ENCODE measurements at places on chromosomes 2 and 18. TPM values are rescaled to one million over a fixed set of nuclear protein-coding genes. Genes with fewer than 3 reads are reported as not detected.
A peak's percentile ranks its signal among the peaks of the same experiment; 100 is the strongest.

FASTKD2 gene
- 45.5 TPM for total RNA-seq

GALNT3 gene
- 0.11 TPM for total RNA-seq

UGT1A10 gene
- not detected for total RNA-seq

TMEM178A gene
- total RNA-seq = 4.3 TPM

HDAC4 gene
- total RNA-seq = 20.1 TPM

GRCh38 chr2:48414980-48415835, 114.7 kb upstream of the STON1 start:
- peaks cover 50% of the 10 kb centered on the region for H3K4me1 ChIP-seq
- H3K4me3 ChIP-seq = peak overlapping the region; percentile 19
- no peaks in the 10 kb centered on the region for H3K36me3 ChIP-seq
- peak overlapping the region; percentile 77 for H3K27ac ChIP-seq

DNA sequence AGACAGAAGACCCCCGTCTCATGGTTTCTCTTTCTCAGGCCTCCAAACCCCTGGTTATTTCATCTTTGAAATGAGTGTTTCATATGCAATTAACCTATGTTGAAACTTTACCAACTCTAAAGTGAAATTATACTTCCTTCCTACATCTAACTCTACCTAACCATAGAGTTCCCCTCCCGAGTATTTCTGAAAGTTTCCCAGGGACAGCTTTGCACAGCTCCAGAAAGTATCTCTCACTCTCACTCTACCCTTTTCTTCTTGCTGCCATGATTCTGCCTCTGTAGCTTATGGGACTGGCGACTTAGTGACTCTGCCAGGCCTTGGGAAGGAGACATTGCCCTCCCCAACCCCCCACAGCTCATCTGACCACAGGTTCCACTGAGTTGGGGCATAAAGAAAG, 107.9 kb downstream of the B3GNT2 start:
- H3K27ac ChIP-seq = peak overlapping the region; percentile 45
- H3K4me1 ChIP-seq = no peaks in the 10 kb centered on the region
- H3K4me3 ChIP-seq = no peak overlapping the region
- no peaks in the 10 kb centered on the region for H3K36me3 ChIP-seq
- no peaks in the 10 kb centered on the region for H3K27me3 ChIP-seq
- DNase-seq = no peak

DNA sequence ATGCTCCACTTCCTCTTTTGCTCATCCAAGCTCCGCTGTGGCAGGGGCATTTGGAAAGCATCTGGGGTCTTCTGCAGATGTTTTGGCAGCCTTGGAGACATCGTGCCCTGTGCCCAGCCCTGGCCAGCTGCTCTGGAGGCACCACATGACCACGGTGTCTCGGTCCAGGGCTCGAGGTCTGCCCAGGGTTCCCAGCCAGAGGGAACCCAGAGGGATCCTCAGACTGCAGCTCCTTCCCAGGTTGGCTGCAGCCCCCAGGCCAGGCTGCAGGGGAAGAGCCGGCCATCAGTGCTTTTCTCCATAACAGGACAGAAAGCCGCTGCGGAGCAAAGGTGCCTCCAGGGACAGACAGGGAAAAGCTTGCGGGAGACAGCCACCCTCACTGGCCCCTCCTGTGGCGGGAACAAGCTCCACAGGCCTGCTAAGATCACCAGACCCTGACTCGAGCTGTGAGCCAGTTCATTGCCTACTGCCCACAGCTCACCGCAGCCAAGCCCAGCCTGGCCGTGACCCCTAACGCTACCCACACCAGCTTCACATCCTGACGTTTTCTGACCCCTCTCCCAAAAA, 74.7 kb downstream of the SMAD7 start:
- no peak overlapping the region for H3K27ac ChIP-seq
- H3K27me3 ChIP-seq = no peaks in the 10 kb centered on the region
- peaks cover 31% of the 10 kb centered on the region for H3K4me1 ChIP-seq

DNA sequence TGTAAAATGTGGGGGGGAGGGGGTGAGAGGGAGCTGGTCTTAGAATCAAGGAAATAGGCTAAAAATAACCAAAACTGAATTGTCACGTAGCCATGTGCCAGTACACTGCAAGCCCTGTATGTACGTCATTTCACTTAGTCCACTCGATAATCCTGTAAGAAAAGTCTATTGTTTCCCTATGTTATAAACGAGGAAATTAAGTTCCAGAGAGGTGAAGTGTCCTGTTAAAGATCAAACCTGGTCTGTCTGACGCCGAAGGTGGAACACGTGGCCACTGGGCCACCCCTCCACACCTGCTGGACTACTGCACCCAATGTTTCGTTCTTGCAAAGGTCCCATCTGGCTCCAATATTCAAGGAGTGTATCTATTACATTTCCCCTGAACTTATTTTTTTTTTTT, 29.6 kb downstream of the TFCP2L1 start:
- H3K4me3 ChIP-seq = no peak overlapping the region
- no peak overlapping the region for H3K27ac ChIP-seq
- H3K36me3 ChIP-seq = no peaks in the 10 kb centered on the region
- no peak for DNase-seq
- no peaks in the 10 kb centered on the region for H3K27me3 ChIP-seq

DNA sequence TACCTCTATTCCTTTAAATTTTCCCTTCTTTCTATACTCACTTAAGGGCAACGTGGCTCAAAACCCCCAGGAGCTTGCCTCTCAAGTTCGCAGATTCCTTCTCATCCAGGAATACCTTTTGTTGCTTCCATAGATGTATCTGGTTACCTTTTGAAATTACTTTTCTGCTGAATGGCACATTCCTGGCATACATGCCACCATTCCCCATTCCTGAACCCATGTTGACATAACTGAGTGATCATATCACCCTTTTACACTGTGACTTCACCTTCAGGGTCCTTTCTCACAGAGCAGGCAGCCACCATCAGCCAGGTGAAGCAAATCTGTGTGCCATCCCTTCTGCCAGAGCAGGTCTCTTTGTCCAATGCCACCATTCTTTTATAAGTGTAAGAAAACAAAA, 615.8 kb downstream of the ARHGAP15 start:
- no peak overlapping the region for H3K4me3 ChIP-seq
- H3K36me3 ChIP-seq = no peaks in the 10 kb centered on the region
- DNase-seq = no peak
- no peaks in the 10 kb centered on the region for H3K27me3 ChIP-seq
- no peaks in the 10 kb centered on the region for H3K4me1 ChIP-seq

DNA sequence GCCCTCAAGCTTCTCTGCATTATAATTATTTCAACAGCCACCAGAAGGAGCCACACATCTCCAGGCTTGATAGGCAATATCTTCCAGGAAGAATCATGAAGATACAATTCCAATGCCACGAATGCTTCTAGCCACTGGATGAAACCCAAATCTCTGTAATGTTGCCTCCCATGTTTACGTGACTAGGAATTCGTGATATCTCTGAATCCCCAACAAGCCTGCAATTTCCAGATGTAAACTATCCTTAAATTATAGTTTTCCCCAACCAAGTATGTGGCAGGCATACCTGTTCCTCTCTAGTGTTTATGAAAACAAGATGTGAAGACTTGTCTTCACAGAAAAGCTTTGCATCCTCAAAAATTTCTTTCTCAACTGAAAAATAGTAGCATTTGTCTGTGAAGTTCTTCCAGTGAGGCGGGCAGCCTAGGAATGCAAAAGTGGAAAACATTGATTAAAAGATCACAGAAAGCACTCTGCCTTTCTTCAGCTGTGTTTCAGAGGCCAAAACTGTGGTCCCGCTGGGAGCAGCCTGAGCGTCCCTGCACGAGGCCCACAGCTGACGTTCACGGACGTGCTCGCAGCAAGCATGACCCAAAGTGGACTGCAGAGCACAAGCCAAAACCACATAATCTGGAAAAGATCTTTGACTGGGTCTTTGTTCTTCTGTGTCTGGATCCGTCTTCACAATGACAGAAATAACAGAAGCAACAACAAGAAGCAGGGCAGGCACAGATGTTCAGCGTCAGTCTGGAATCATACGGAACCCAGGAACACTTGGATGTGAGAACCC, 65.1 kb upstream of the THOC1 start:
- H3K4me3 ChIP-seq = no peak overlapping the region
- DNase-seq = no peak
- no peaks in the 10 kb centered on the region for H3K36me3 ChIP-seq
- no peaks in the 10 kb centered on the region for H3K27me3 ChIP-seq
- H3K27ac ChIP-seq = no peak overlapping the region

GRCh38 chr2:235303499-235304291, 190.1 kb upstream of the AGAP1 start:
- no peaks in the 10 kb centered on the region for H3K4me1 ChIP-seq
- H3K36me3 ChIP-seq = no peaks in the 10 kb centered on the region
- no peak overlapping the region for H3K4me3 ChIP-seq
- no peak for DNase-seq

DNA sequence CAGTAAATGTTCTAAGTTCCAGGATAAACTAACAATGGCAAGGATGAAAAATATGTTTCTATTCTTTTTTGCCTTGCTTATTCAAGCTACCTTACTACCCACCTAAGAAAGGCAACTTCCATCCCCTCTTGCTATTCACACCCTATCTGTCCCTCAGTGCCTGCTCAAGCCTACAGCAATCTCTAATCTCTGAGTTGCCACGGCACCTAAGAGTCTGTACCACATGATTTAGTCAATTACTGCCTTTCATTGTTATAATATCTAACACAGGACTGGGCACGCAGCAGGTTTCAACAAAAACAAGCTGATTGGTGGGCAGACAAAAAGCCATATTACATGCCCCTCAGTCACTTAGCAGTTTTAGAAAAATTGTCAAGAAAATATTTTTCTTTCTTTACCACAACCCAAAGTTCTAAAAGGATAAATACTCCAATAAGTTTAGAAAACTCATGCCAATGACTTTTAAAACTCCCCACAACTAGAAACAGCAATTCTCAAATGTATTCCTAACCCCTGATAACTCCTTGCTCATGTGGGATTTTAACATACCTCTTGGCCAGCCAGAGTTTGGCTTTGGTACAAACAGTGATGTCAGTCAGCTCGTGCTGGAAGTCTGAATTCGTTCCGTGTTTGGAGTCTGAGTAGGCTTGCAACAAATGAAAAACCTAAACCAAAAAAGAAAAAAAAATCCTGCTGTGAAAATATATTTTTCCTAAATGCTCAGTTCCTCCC, 117.3 kb upstream of the ZFP36L2 start:
- no peaks in the 10 kb centered on the region for H3K27me3 ChIP-seq
- peaks cover 72% of the 10 kb centered on the region for H3K4me1 ChIP-seq
- H3K27ac ChIP-seq = peak overlapping the region; percentile 77

- H3K27ac ChIP-seq = no peak overlapping the region
- H3K27me3 ChIP-seq = no peaks in the 10 kb centered on the region
- no peak for DNase-seq
- H3K4me3 ChIP-seq = no peak overlapping the region
- no peaks in the 10 kb centered on the region for H3K4me1 ChIP-seq
Observed at GRCh38 chr2:44817673-44818335, 123.7 kb upstream of the SIX3 start.

DNA sequence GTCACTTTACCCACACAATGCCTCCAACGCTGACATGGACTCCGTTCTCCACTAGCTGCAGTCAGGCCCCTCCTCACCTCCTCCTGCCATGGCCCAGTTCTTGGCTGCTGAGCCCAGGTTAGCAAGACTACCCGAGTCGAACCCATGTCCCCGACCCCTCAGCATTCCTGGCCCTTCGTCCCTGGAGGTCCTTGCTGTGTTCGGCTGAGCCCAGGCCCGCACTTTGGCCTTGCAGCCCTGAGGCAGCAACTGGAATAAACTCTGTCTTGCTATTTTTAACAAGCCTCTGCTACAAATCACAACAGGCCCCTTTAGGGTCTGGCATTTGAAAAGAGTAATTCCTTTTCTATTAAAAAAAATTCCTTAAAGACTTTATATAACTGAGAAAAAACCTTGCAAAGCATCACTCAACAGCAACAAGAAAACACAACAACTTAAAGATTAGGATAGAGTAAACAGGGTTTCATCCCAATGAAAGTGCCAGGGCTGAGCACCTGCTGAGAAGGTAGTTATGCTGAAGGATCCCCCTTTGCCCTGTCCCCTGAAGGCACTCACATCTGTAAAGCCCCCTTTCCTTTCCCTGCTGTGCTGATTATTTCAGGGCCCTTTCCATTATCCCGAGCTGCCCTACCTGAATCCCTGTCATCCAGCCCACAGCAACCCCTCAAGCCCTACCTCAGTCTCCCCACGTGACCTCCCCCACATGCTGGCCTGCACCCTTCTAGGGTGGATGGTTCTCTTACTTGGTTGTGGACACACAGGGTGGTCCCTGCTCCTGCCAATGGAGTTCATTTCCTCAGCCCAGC, 120.0 kb upstream of the SNTG2 start:
- DNase-seq = no peak
- peaks cover 17% of the 10 kb centered on the region for H3K4me1 ChIP-seq
- H3K27me3 ChIP-seq = no peaks in the 10 kb centered on the region
- no peak overlapping the region for H3K27ac ChIP-seq
- H3K36me3 ChIP-seq = no peaks in the 10 kb centered on the region

GRCh38 chr2:156818944-156819343, 382.8 kb downstream of the GPD2 start:
- H3K4me3 ChIP-seq = no peak overlapping the region
- no peaks in the 10 kb centered on the region for H3K27me3 ChIP-seq

GRCh38 chr2:2775018-2775417, 443.9 kb upstream of the MYT1L start:
- H3K27ac ChIP-seq = no peak overlapping the region
- no peak overlapping the region for H3K4me3 ChIP-seq
- no peaks in the 10 kb centered on the region for H3K4me1 ChIP-seq
- H3K27me3 ChIP-seq = no peaks in the 10 kb centered on the region
- no peak for DNase-seq

DNA sequence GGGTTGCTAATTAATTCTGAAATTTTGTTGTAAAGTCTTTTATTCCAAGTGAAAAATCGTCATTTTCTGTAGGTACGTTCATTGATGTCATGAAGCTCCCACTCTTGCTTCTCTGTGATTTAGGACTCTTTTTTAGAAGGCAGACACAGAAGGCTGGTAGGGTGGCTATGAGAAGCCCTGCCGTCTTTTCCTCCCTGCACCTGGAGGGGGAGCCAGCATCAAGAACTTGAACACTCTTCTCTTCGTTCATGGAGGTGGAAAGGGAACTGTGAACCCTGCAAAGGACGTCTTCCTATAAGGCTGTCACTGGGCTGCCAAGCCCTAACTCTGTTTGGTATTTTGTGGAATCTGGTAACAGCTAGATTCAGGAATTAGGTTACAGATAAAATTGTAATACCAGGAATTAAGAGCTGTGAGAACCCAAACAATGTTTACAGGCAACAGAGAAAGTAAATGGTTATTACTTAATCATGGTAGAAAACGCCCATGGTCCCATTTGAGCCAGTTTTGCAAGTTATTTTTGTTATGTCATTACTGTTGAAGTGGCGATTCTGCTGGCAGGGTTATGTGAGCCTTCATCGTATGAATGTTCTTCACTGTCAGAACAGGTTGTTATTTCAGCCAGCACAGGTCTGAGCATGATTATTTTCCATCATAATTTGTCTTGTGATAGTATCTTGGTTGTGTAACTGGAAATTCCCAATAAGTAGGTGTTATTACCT, 112.2 kb downstream of the OSBPL6 start:
- no peak overlapping the region for H3K4me3 ChIP-seq
- H3K4me1 ChIP-seq = no peaks in the 10 kb centered on the region
- H3K27ac ChIP-seq = no peak overlapping the region
- no peaks in the 10 kb centered on the region for H3K36me3 ChIP-seq

GRCh38 chr18:62648045-62648678, 67.2 kb upstream of the PHLPP1 start:
- H3K36me3 ChIP-seq = no peaks in the 10 kb centered on the region
- H3K27me3 ChIP-seq = no peaks in the 10 kb centered on the region
- H3K4me1 ChIP-seq = no peaks in the 10 kb centered on the region
- H3K4me3 ChIP-seq = no peak overlapping the region

GRCh38 chr18:45670281-45670962, 53.6 kb upstream of the SLC14A1 start:
- peak; percentile 76 for DNase-seq
- H3K4me3 ChIP-seq = no peak overlapping the region
- H3K4me1 ChIP-seq = no peaks in the 10 kb centered on the region
- no peaks in the 10 kb centered on the region for H3K36me3 ChIP-seq
- H3K27ac ChIP-seq = no peak overlapping the region

GRCh38 chr2:148244593-148245292, 223.9 kb downstream of the MBD5 start:
- no peaks in the 10 kb centered on the region for H3K27me3 ChIP-seq
- no peaks in the 10 kb centered on the region for H3K36me3 ChIP-seq
- DNase-seq = no peak
- H3K4me3 ChIP-seq = no peak overlapping the region

All from right atrium auricular region (tissue), 2 donors.